ENCODE measurements at places on chromosomes 11 and 22.
A peak's percentile ranks its signal among the peaks of the same experiment; 100 is the strongest.

GRCh38 chr11:100638648-100639047, 48.4 kb upstream of the ARHGAP42 start:
- DNase-seq: no peak

- DNase-seq: no peak
These were observed 196.1 kb downstream of the TRIM29 start for GRCh38 chr11:119941636-119942411.

GRCh38 chr11:126990716-126991480, 9.7 kb downstream of the KIRREL3 start:
- DNase-seq: no peak

- peak; percentile 29 for DNase-seq
These were observed 2.3 kb upstream of the MALAT1 start for GRCh38 chr11:65496304-65497140.

All from tibial artery (tissue), 4 donors.